ENCODE measurements at places on chromosomes 7 and 10.

DNA sequence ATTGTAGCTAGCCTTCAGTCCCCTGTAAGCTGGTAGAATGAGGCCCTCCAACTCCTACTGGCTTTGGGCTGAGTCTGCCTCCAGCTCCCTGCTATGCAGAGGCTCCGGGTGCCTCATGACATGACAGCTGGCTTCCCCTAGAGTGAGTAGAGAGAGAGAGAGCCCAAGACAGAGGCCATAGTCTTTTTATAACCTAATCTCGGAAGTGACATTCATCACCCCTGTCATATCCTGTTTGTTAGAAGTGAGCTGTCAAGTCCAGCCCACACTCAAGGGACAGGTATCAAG, 53.9 kb upstream of the CTBP2 start:
- no peak for DNase-seq

- no peak for DNase-seq
These were observed 9.2 kb upstream of the NT5C2 start for GRCh38 chr10:103202319-103202718.

DNA sequence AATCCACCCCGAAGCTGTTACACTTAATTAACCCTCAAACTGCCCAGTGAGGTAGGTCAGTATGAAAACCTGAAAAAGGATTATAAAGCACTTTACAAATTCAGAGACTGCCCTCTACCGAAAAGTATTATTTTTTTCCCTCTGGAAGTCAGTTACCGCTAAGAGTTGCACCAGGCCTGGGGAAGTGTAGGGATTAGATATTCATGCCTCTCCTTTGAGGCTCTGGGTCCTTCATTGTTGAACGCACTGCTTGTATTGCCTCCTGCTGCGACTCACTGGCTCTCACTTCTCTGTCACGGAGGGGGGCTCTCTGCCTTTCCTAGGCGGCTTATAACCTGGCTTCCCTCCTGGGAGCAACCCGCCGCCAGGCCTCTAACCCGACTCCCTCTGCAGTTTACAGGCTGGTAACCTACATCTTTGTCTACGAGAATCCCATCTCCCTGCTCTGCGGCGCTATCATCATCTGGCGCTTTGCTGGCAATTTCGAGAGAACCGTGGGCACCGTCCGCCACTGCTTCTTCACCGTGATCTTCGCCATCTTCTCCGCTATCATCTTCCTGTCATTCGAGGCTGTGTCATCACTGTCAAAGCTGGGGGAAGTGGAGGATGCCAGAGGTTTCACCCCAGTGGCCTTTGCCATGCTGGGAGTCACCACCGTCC, 2.7 kb downstream of the RHBDD2 start:
- DNase-seq = no peak

DNA sequence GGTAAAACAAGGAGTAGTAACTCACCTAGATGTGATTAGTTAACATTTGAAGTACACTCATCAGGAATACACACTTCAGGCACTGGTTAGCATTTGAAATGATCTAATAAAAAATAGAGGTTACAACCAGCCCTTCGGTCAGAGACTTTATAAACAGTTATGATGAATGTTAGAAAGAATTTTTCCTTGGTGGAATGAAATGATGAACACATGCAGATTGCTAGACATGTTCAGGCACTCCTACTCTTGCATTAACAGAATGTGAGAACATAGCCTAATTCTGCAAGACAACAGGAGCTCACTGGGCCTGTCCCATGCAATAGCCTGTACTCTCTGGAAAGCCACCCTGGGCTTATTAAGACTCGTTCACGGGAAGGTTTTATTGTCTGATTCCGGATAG, 47.3 kb upstream of the TECTB start:
- no peak for DNase-seq

DNA sequence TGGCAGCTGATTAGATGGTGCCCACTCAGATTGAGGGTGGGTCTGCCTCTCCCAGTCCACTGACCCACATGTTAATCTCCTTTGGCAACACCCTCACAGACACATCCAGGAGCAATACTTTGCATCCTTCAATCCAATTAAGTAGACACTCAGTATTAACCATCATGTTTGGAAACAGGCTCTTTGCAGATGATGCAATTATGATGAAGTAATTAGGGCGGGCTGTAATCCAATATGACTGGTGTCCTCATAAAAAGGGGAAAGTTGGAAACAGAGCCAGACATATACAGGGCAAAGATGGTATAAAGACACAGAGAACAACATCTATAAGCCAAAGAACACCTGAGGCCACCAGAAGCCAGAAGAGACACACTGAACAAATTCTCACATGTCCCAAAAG, 658.6 kb downstream of the CCSER2 start:
- no peak for DNase-seq

GRCh38 chr7:106045139-106045538, 67.0 kb downstream of the SYPL1 start:
- no peak for DNase-seq

- no peak for DNase-seq
These were observed 48.6 kb downstream of the ITGB1 start for GRCh38 chr10:32909456-32909855.

- DNase-seq = no peak
These were observed 77.6 kb upstream of the JAZF1 start for GRCh38 chr7:28258240-28258639.

DNA sequence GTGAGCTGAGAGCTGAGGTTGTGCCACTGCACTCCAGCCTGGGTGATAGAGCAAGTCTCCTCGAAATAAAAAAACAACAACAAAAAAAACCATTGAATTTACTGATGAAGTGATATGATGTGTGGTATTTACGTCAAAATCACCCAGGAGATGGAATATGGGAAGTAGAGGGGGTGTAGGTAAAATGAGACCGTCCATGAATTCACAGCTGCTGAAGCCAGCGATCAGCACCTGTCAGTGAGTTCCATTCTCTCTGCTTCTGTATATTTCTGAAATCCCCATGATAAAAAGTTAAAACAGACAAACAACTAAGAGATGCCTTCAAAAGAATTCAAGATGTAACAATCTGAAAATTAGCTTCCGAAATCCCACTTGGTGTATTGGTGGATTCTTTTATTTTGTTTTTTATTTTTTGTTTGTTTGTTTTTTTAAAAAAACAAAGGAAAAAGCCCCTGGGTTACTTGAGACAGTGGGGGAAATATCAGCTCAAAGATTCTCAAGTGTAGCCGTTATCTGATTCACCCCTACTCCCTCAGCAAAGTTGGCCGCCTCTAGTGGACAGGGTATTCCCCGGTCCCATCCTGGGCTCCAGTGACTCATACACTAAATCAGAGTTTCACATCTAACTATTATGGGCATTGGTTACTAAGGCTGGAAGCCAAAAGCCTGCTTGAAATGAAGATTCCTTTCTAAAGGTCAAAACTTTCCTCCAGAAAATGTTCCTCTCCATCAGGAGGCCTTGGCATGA, 76.4 kb downstream of the MAP3K8 start:
- no peak for DNase-seq

DNA sequence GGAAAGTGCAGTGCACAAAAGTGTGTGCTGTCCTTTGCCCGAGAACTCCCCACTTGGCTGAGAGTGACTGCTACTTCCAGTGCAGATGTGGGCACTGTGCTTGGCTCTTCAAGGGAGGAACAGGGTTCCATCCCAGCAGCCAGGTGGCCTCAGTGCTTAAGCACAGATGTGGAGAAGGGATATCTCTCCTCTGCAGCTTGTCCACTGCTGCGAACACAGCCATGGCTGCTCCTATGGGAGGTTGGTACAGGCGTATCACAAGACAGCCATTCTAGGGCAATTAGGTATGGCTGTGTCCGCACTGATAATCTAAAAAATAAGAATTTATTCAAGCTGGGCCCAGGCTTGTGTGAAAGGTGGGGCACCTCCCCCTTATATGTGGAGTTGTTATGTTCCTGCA, 66.6 kb downstream of the GLCCI1 start:
- no peak for DNase-seq

GRCh38 chr7:158531661-158532060, 56.0 kb downstream of the PTPRN2 start:
- DNase-seq = no peak

- DNase-seq = no peak
These were observed 18.1 kb downstream of the IQCE start for GRCh38 chr7:2576742-2577491.

DNA sequence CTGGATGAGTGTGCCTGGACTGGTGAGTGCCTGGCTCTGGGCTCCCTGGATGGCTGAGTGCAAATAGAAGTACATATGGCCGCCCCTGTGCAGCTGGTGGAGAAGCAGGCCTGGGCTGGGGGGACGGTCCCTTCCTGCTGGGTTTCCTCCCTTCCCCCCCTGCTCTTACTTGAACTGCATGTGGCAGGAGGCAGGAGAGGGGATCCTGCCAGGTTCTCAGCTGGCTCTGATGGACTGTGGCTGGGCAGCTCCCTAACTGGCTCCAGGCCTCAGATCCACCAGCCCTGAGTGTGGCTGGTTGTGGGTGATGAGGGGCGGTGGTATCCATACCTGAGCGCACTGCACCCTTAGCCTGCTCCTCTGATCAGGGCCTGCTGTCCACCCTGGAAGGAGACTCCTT, 26.9 kb downstream of the ADCY1 start:
- DNase-seq = no peak

DNA sequence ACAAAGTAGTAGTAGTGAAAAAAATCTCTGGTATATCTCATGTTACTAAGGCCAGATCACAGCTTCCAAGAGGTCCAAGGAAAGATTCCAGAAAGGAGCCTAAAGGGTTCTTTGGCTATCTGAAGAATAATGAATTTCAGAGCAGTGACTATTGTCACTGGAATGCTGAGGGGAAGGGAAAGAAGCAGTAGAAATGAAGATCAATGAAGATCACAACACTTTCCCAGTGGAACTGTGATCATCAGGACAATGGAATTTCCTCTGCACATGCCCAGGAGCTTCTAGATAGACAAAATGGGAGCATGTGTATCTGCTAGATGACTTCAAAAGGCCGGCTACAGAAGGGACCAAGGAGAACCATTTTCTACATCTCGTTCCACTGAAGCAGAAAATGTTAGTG, 219.5 kb upstream of the PHYHIPL start:
- no peak for DNase-seq

DNA sequence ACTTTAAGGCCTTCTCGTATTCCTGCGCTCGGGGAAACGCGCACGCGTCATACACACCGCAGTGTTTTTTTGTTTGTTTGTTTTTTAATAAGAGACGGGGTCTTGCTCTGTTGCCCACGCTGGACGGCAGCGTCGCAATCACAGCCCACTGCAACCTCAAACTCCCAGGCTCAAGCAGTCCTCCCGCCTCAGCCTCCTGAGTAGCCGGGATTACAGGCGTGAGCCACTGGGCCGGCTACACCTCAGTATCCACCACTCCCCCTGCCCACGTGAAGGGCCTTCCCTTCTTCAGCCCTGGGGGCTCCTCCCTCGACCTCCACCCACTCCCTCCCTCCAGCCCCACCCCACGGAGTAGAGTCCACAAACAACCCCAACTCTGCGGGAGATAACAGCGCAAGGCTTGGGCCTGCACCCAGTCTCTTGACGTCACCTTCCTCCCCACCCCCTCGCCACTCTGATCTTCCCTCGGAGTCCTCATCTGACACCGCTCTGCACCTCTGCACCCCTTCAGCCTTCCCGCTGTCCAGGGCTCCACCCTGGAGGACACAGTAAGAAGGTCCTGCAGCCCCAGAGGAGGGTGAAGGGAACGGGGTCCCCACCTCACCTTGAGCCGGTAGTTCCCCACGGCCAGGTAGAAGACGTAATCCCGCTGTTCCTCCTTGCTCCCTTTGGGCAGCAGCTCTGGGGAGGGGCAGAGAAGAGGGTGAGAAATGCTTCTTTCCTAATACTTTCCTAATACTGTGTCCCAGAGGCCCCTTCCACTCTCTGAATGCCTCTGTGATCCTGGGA, 2.8 kb upstream of the CLDN15 start:
- DNase-seq = no peak

DNA sequence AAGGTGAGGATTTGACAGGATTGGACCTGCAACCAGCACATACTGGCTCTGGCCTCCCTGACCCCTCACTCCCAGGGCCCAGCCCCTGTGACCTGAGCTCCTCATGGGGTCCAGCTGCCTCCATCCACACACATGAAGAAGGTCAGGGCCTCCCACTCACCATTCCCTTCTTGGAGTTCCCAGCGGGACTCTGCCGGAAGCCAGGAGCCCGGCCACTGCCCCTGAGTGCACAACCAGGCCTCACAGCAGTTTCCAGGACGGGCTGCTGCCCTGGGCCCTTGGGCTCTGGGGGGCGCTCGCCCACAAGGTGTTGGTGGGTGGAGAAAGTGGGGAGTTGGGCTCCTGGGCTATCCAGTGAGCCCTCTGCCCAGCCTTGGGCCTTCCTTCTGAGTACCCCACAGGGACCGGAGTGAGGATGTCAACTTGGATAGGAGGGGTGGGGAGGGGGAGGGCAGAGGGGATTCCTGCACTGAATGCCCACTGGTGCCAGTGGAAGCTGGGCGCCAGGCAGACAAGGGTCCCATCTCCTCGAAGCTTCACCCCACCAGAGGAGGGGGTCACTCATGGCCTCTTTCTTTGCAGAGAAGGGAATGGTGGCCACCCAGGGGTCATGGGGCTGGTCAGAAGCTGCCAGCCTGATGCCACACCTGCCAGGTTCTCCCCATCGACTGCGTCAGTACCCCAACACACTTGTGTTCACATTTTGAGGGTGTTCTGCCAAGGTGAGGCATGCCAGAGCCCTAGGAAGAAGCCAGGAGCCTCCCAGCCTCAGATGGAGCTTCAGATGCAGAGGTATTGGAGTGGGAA, 115.3 kb downstream of the PTPN20 start:
- no peak for DNase-seq

GRCh38 chr10:10007957-10008356, 1009.7 kb upstream of the CELF2 start:
- DNase-seq = peak; percentile 6

All from germinal center (tissue), 1 donor.